Activated CD8-positive, alpha-beta memory T cell treated with anti-CD3 and anti-CD28 coated beads for 1 hour (primary cell): ENCODE measurements at places on chromosomes 3 and 15.

GRCh38 chr3:26237036-26237682 lies 385.4 kb upstream of the LRRC3B start:
- DNase-seq: no peak

- DNase-seq: no peak
Measured at GRCh38 chr3:80190051-80190450, 422.3 kb upstream of the ROBO1 start.

DNA sequence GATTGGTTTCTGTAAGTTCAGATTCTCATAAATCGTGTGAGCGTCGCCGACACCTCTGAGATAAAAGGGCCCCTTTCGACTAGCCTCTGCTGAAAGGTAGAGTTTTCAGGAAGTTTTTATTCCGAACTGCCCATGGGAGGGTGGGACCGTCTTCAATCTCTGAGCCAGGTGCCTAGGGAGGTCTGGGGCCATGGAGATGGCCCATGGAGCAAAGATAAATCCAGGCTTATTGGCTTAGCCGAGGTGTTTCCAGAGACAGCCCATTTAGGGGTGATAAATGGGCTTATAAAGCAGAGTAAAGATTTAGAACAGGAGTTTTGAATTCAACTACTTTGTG lies 442 bp downstream of the QTRT2 start:
- no peak for DNase-seq

DNA sequence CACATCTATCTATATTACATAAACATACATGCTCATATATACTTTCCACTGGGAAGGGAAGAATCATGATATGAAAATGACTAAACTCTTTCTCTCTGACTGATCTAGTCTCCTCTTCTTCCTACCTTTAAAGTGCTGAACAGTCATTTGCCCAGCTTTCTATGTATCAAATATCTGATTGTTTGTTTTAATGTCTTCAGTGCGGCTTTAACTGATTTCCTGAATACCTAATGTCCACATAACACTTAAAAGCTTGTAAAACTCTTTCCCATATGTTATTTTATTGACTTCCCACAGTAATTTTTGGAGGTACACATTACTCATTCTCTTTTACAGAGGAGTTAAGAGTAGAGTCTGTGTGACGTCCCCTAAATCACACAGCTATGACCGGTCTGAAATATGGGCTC lies 28.2 kb downstream of the CPOX start:
- DNase-seq: no peak

- DNase-seq: no peak
Measured at GRCh38 chr3:194565597-194566190, 67.5 kb downstream of the TMEM44 start.

GRCh38 chr15:31857194-31857593 lies 173.1 kb upstream of the CHRNA7 start:
- DNase-seq: no peak

DNA sequence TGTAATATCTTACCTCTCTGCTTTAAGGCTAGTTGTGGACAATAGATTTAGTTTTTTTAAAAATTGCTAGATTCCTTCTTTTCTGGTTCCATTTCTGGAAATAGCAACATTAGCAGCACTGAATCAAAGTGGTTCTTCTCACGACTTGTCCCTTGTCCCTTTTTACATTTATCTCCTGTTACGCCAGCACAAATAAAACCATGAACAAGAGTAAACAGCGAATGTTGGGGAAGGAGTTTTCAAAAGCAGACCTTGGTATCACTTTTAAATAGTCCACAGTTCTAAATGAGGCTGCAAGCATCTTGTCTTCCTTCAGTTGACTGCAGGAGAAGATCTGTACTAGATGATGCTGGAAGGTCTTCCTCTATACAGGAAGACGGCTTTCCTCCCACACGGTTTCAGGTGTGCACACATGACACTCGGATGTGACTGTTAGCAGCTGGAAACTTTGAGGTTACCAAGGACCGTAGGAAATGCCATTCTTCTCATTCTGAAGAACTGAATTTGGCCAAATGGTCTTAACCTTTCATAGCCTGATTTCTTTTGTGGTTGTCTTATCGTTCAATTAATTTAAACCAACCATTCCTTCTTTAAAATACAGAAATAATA lies 251.0 kb upstream of the ICE2 start:
- no peak for DNase-seq

DNA sequence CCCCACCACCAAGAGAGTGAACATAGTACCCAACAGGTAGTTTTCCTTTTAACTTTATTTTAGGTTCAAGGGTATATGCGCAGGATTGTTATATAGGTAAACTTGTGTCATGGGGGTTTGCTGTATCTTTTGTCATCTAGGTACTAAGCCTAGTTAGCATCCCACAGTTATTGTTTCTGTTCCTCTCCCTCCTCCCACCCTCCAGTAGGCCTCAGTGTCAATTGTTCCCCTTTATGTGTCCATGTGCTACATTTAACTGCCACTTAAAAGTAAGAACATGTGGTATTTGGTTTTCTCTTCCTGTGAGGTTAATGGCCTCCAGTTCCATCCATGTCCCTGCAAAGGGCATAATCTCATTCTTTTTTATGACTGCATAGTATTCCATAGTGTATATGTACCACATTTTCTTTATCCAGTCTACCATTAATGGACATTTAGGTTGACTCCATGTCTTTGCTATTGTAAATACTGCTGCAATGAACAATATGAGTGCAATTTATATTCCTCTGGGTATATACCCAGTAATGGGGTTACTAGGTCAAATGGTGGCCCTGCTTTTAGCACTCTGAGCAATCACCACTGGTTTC lies 66.2 kb downstream of the ST3GAL6 start:
- no peak for DNase-seq

- DNase-seq: no peak
Measured at GRCh38 chr15:92901072-92901761, 1.1 kb downstream of the CHD2 start.

DNA sequence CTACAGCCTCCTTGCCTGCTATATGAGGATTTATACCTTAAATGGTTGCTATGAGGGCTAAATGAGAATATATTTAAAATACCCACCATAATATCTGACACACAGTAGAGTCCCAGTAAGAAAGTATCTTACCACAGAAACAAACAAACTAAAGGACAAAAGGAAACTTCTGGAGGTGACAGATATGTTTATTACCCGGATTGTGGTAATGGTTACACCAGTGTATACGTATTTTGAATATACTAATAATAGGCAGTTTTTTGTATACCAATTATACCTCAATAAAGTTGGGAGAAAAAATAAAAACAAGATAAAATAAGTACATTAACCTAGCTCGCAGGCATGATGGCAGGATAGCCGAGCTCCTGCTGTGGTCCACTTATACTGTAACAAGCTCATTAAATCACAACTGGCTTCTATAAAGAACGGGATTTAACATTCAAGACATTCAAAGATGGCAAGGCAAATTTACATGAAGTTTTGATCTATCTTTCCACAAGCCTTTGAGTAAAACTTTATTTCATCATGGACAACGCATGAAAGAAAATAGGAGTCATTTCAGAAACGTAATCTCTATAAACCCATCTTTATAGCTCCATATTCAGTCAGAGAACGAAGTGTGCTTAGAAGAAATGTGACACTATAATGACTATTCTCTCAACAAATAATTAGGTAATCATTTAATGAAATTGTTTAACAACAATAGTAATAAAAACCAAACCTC lies 1.5 kb downstream of the RPN1 start:
- DNase-seq: no peak

GRCh38 chr15:78088773-78089080 lies 3.6 kb upstream of the SH2D7 start:
- DNase-seq: no peak

DNA sequence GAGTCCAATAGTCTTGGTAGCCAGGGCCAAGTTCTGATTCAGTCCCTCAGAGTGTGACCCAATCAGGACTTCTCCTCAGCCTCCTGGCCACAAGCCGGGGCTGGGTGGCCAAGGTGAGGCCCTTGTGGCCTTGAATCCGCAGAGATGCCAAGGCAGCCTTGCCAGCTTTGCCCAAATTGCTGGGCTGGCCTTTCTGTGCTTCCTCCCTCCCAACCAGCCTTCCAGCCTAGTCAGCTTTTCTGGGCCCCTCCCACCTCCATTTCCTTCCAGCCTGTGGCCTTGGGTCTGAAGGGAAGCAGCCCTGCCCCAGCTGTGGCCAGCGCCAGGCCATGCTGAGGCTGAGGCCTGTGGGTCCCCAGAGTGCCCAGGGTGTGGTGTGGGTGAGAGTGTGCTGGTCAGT lies 34.3 kb upstream of the ANKDD1A start:
- no peak for DNase-seq

DNA sequence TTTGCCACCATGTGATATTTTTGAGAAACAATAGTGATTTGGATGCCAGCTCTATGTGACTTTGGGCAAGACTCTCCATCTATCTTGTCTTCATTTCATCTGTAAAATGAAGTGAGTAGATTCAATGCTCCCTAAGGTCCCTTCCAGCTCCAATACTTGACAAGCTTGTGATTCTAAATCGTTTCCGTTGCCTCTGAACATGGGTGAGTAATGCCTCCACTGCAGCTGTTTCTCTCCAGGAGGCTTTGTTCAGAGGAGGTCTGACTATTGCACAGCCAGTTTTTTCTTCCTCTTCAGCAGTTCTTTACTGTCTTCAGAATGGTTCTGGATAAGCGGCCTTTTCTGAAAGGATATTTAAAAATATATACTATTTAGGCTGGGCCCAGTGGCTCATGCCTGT lies 14.8 kb upstream of the TMOD3 start:
- no peak for DNase-seq

- DNase-seq: no peak
Measured at GRCh38 chr3:190671658-190672057, 157.8 kb downstream of the IL1RAP start.

DNA sequence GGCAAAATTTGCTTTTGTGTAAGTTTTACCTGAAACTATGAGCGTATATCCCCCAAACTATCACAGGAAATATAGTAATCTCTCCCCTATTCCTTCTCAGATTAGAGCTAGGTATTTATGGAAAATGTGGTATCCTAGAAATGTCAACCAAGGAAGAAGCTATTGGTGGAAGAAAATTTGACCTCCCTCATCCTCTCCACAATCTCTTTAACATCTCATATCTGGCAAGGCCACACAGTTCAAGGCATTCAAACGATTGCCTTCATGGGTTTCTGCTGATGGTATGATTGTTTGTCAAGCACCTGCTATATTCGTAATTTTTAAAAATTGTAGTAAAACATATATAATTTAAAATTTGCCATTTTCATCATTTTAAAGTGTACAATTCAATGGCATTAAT lies 27.5 kb upstream of the DRD3 start:
- DNase-seq: no peak

DNA sequence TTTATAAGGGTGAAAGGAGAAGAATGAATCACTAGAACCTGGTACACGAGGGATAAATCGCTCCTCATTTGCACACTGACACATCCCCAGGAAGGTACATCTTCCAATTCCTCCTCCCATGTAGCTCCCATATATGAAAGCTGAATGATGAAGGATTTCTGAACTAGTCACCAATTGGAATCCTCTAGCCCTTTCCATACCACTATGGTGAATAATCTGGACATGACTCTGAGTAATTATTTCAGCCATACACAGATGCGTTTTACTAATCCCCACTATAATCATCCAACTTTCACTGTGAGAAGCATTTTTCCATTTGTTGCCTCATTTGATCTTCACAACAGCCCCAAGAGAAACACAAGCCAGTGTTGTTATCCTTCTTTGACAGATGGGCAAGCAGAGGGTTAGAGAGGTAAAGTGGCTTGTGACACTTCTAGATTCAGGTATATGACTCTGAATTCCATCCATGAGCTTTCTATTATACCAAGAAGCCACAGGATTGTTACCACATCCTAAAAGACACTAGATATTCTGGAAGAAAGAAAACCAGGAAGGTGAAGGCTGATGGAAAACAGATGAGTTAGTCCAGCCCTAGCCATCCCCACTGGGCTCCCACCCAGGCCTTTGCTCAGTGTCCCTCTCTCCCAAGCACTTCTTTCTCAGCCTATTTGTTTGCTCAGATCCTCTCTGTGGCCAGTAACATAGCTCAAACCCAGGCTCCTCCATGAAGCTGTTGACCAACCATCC lies 22.2 kb upstream of the BCL6 start:
- no peak for DNase-seq

DNA sequence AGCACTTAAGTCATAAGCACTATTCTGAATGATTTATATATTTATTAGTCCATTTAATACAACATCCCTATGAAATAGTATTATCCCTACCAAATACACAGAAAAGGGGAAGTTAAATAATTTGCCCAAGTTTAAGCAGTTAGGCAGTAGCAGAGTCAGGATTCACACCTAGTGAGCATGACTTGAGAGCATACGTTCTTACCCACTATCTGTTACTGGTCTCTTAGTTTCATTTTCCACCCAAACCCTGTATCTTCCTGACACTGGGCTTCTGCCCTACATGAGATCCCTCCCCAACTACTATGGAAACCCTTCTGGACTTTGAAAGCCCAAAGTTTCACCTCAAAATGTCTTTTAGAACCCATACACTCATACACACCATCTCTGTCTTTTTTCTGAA lies 4.4 kb upstream of the ATOSA start:
- DNase-seq: no peak

DNA sequence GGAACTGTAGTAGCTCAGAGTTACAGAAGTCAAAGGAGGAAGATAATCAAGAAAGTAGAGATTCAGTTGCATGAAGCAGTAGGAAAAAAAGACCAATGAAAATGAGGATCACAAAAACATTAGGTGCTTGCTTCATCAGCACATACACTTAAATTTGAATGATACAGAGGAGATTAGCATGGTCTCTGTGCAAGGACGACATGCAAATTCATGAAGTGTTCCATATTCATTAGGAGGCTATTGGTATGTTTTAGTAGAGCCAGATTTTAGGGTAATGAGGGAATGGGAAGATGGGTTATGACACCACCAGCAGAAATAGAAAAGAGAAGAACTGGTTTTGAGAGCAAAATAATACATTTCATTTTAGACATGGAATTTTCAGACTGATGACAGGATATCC lies 21.0 kb upstream of the TTC14 start:
- DNase-seq: no peak

DNA sequence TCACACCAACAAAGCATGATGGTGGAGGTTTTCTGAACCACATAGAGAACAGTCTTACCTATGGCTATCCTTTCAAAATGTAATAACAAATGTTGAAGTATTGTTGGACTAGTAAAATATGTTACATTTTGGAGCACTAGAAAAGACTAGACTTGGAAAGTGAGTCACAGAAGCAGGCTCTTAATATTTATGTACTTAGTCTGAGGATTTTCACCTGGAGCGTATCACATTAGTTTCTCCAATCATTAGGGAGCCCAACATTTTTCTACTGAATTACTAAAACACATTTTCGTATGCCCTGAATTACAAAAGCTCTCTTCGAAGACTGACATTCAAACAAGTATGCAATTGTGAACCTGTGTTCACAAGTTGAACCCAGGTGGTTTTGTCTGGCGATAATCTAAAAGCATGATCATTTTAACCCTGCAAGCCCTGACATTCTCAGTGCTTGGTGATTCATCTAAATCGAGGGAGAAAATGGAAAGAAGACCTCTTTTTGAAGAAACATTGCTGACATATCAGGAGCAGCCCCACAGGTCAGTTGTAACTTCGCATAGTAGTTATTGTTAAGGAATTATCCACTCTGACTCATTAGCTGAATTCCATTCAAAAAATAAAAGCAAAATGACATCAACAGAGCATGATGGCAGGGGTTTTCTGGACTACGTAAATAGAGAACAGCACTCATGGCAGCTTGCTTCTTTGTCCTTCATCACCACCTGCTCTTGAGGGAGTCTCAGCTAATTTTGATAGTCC lies 679.8 kb upstream of the NECTIN3 start:
- no peak for DNase-seq

- DNase-seq: no peak
Measured at GRCh38 chr3:185744997-185745843, 79.6 kb downstream of the IGF2BP2 start.
